NCI-H1048 (cell line): ENCODE measurements at places on chromosomes 5 and 9.

GRCh38 chr9:87338088-87338989 lies 159.3 kb upstream of the DAPK1 start:
- DNase-seq = peak; percentile 42

- no peak for DNase-seq
Observed at GRCh38 chr5:149770236-149770635, 40.1 kb downstream of the PPARGC1B start.

GRCh38 chr9:87307848-87308247 lies 189.8 kb upstream of the DAPK1 start:
- DNase-seq = no peak

GRCh38 chr5:172459783-172460165 lies 5.4 kb upstream of the SH3PXD2B start:
- no peak for DNase-seq

GRCh38 chr5:117118499-117118898 lies 543.9 kb upstream of the SEMA6A start:
- DNase-seq = no peak

DNA sequence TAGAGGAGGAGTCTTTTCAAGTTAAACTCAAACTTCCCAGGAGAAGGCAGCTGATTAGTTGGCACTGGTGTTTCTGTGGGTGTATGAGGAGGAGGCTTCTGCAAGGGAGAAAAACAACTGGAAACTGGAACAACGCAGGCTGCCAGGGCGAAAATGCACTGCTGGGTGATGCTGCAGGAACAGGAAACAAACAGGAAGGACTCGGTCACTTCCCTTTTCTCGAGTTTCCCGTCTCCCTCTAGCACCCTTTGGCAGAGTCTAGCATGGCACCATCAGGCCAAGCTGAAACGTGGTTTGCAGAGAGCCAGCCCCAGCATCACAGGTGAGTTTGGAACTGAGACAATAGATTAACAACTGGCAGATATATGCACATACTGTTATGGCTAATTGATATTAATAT lies 77.5 kb upstream of the CAST start:
- no peak for DNase-seq

DNA sequence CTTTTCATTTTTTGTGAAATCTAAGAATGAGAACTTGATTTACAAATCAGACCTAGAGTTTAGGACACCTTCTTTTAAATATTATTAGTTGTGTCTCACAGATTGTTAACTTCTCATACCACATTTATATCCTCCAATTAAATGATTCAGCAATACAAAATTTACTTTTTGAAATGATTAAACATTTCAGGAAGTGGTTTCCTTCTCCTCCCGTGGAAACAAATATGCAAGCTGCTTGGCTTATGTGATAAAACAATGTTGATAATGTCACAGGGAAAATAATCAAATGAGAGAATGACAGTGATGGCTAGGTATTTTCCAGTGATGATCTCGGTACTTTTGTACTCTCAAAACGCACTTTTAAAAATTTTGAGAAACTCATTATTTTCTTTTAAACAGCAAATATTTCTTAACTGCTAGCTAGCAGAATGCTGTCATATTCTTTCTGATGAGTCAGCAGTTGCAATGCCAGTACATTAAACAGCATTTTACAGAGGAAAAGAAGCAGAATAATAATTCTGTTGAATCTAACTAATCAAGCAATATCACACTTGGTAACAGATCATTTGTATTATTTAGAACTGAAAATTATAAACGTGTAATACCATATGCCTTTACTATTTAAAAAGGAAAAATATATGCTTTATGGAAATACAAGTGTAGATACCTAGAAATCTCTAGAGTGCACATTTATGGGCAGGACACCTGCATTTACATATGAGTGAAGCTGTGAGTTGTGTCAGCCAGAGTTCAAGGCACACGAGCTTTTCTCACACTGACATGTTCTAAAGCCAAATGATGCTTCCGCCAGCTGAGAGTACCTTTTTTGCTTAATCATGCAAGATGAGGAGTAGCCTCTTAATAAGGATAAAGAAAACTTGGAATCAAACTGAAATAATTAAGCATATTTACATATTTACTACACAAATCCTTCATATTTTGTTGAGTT lies 53.6 kb upstream of the CDH18 start:
- no peak for DNase-seq

- no peak for DNase-seq
Observed at GRCh38 chr9:125379208-125379607, 117.6 kb downstream of the GAPVD1 start.
